ENCODE measurements at places on chromosomes 5 and 9.

DNA sequence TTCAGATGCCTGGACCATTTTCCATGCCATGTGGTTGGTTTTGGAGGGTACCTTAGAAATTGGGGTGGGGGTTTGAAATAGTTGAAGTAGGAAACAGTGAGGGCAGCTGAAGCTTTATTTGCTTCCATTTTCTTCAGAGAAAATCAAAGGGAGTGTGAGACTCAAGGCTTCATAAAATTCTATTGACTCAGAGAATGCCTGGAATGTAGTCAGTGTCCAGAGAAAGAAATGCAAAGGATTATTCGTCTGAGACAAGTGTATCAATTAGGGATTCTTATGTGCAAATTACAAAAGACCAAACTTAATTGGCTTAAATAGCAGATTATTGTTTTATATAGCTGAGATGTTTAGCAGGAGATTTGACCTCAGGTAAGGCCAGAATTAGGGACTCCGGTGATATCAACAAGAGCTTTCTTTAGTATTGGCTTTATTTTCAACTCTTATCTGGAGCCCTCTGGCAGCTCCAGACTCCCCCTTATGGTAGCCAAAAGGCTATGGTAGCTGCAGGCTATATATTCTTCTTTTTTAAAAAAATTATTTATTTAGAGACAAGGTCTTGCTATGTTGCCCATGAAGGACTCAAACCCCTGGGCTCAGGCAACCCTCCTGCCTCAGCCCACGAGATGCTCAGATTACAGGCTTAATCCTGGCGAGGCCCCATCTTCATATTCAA is 38.9 kb downstream of the PTTG1 start:
- DNase-seq: no peak

DNA sequence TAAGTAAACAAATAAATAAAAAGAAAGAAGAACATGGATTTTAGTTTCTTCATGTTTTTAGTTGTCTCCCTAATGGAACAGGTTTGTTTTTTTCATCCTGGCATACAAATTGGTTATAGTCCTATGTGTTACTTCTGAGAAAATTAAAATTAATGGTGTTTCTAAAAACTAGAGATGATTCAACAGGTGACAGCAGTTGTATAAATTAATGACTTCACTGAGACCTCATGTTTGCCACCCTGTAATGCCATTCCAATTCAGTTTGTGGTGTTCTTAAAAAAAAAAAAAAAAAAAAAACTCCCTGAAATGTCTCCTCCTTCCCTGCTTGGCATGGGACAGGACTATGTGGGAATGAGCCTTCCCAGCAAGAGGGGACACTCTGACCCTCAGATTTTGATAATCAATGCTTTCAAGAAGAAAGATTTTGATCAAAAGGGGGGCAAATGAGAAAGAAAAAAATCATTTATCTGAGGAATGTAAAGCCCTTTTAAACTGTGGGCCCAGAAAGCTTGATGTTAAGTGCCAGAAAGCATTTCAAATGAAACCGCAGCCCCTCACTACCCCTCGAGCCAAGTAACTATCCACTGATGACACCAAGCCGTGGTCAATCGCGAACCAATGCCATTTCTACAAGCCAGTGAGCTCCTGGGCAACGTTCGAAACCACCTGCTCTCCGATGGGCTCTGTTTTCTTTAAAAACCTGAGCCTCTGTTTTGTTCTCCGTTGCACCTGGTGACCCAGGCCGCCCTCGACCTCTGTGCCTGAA is 941 bp downstream of the EXD3 start:
- DNase-seq: no peak

GRCh38 chr9:114120192-114121014 is 21.3 kb upstream of the KIF12 start:
- DNase-seq: no peak

DNA sequence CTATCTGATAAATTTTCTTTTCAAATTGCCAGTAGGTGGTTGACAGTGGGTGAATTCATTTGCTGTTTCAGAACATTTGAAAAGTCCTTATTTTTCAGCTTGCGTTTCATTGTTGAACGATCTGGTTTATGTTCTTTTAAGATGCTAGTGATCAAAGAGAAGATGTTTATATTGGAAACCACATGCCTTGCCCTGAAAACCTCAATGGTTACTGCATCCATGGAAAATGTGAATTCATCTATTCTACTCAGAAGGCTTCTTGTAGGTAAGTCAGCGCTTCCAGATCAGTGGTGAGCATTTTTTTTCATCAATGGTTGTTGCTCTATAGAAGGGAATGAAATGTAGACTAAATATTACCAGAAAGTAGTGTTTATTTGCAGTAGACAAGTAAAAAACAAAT is 16.6 kb upstream of the CAVIN4 start:
- no peak for DNase-seq

DNA sequence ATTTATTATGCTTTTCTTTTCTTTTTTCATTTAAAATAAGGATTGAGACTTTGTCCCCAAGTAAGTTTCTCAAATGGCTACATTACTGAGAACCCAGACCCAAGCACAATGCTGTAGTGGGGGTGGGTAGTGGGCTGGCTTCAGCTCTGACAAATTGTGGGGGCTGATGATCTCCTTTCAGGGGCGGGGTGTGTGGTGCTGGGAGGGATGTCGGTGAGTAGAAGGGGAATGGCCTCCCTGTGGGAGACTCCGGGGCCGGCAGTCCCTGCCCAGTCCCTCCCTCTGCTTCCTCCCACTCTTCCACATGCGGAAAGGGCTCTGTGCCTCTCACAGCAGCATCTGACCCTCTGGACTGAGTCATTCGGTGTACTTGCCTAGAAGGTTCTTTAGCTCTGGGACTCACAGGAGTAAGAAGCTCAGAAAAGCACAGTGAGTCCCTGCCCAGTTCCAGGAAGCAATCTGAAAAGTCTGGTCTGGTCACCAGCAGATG is 14.3 kb downstream of the CD180 start:
- DNase-seq: no peak

DNA sequence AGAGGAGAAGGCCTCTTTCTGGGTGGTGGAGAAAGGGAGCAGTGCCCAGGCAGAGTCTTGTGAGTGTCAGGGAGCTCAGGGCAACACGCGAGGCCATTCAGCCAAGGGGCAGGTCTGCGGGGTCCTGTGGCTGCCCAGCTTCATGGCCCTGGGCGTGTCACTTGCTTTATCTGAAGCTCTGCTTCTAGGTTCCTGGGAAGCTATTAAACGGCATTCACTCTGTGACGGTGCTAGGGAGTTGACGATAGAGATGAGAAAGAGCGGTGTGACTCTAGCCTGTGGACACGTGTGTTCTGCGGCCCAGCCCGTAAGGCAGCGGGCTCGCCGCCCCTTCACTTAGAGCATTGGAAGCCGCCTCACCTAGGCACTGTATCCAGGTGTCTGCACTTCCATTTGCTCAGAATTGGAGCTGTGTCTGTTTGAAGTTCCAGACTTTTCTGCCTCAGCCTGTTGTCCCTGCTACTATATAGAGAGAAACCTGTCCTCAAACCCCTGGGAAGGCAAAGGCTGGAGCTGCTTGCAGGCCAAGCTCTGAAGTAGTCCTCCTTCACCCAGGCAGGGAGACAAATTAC is 88.3 kb downstream of the PHF2 start:
- no peak for DNase-seq

GRCh38 chr9:90943341-90943740 is 141.7 kb downstream of the SYK start:
- DNase-seq: no peak

DNA sequence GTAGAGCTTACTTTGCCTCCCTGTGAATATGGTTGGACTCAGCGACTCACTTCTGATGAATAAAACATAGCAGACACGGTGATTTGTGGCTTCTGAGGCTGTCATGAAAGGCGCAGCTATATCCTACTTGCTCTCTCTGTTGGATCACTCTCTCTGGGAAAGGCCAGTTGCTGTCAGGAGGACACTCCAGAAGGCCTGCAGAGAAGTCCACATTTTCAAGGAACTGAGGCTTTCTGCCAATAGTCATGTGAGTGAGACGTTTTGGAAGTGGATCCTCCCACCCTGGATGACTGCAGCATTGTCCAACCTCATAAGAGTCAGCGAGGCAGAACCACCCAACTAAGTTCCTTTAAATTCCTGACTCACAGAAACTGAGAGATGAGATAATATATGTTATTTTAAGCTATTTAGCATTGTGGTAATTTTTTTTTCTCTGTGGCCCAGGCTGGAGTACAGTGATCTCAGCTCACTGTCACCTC is 156.0 kb upstream of the MAST4 start:
- no peak for DNase-seq

- no peak for DNase-seq
These were observed 13.3 kb upstream of the LHX3 start for GRCh38 chr9:136218271-136218670.

DNA sequence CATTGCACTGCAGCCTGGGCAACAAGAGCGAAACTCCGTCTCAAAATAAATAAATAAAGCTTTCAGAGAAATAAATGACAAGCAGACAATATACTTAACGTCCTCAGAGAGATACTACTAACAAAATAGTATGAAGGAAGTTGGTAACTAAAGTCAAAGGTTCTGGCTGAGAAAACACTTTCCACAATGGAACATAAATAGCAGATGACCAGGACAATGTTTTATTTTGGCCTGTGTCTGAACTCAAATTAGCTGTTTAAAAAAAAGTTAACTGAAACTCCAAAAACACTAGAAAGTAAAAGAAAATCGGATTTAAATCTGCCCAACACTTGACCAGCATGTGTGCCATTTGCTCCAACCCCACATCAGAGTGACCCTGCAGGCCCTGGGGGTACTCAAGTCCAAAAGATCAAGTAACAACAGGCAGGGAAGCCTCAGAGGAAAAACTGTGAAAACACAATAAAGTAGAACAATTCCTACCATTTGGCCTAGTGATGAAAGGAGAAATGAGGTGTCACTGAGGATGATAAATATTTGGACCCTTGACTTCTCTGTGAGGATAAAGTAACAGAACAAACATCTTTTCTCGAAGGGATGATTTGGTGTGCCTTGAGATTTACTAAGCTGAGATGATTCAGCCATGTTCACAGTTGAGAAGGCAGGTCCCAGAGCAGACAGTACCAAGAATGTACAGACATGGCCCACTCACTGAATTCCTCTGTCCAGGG is 47.7 kb downstream of the LHFPL2 start:
- DNase-seq: no peak

- DNase-seq: no peak
These were observed 12.5 kb downstream of the AGXT2 start for GRCh38 chr5:35035271-35035670.

GRCh38 chr5:163585206-163585605 is 79.8 kb downstream of the MAT2B start:
- DNase-seq: no peak

DNA sequence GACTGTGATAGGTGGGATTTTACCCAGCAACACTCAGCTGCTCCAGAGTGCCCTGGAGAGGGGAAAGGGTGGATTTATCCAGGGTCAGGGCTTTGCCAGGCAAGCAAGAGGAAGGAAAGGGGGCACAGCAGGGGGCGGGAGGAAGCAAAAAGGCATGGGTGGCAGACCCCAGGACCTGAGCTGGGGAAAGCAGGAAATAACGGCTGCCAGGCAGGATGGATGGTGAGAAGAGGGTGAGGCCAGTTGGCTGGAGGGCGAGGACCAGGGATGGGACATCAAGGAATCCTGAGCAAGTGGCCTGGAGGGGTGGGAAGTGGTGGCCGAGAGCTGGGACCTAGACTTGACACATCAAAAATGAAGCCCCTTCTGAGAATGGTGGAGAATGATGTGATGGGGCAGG is 64.2 kb downstream of the DUSP1 start:
- DNase-seq: no peak

DNA sequence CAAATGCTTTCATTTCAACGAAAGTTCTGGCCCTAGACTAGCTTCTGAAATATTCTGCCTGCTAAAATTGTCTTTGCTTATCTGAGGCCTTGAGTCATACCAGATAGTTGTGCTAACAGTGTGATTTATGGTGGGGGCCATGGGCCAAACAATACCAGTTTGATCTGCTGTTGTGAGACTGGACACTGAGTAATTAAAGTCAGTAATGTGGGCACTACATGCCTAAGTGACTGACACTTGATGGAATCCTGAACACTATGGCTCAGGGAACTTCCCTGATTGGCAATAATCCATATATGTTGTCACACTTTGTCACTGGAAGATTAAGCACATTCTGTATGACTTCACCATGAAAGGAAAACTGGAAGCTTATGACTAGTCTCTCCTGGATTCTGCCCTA is 127.6 kb upstream of the CYLC2 start:
- DNase-seq: no peak

- DNase-seq: no peak
These were observed 607.9 kb downstream of the RAB3C start for GRCh38 chr5:59190746-59191145.

DNA sequence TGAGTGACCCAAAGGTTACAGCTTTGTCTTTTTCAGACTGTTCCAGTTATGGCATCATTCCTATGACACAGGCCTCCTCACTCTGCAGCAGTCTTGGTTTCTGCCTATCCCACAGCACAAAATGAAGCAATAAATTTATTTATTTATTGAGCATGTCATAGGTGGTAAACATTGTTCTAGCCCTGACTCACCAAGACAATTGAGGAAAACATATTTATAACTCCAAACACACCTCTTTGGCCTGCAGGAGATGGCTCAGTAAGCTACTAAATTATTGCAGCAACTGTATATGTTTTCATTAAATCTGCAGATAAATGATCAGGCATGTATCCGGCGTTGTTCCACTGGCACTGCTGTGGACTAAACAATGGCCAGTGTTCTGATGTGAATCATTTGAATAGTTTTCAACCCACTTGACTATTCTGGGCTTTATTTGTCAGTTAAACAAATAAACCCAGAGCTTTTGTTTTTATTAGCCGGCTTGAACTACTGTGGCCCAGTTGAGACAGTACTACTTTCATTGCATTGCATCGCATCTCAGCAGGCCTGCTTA is 83.2 kb downstream of the FOXD1 start:
- DNase-seq: no peak

- no peak for DNase-seq
These were observed 1626.7 kb upstream of the C9orf72 start for GRCh38 chr9:29199975-29200374.

DNA sequence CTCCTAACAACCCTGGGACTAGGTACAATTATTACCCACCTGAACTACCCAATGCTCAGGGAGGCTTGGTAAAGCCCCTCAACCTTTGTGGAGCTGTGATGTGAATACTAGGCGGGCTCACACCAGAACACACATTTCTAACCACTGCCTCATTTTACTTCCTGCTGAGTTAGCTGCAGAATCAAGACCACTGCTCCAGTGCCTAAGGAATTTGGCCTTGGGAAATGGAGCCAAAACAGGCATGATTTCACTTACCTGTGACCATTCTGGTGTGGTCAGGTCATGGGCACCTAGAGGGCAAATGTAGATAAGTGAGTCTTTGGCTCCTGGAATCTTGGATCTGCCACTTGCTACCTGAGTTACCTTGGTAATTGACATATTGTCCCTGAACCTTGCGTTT is 5.2 kb downstream of the WWC1 start:
- DNase-seq: no peak
